Right ventricle myocardium superior (tissue), 1 donor: ENCODE measurements at places on chromosomes 2 and 18. TPM values are rescaled to one million over a fixed set of nuclear protein-coding genes. Genes with fewer than 3 reads are reported as not detected.

DNA sequence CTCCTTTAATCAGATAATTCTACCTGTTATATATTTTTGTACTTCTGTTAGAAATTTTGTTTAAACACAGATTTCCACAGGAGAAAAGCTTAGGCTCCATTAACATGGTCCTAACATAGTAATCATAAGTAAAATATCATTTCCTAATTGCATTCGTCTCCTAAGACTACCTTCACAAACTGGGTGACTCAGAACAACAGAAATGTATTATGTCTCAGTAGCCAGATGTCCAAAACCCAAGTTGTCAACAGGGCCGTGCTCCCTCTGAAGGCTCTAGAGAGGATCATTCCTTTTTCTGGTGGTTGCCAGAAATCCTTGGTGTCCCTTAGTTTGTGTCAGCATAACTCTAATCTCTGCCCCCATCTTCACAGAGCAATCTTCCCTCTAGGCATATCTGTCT is 5.4 kb downstream of the FBXO15 start:
- DNase-seq = no peak

DNA sequence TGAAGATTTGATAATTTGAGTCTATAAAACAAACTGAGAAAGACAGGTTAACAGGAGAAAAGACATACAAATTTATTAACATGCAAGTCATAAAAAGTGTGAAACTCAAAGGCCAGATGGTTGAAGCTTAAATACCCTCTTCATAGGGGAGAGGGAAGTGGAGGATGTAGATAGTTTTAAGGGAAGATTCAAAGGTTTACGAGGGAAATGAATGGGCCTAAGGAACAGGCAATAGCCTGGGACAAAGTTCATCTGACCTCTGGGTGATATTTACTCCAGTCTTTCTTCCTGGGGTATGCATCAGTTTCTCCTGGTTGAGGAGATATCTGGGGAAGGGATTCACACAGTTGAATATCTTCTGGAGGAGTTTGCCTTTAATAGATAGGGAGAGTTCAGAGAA is 215.0 kb upstream of the SP5 start:
- no peak for DNase-seq

DNA sequence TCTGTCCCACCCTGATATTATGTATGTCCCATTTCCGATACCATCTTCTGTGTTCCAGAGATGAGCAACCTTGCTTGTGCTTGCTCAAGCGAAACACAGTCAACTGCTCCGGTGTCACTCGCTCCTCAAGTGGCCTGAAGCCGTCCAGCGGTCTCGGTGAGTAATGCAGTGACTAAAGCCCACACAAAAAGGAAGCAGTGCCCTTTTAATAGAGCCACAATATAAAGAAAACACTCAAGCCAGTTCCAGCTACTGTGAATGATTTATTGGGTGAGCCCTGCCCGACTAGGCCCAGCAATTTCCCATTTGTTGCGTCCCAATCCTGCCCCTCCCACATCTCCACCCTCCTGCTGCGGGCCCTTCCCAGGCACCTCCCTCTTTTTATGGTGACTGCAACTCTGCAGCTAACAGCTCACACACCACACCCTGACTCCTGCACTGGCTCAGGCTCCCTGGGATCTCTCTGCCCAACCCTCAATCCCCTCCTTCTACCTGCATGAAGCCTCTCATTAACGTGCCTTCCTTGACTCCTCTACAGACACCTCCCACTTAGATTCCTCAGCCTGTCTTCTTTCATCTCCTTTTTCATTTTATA is 44.2 kb upstream of the DSC1 start:
- DNase-seq = peak; percentile 69

MYL12A gene
- total RNA-seq = 1,520 TPM

ZC3H6 gene
- 18.7 TPM for total RNA-seq

- DNase-seq = no peak
These were observed 110.1 kb upstream of the EML6 start for GRCh38 chr2:54613386-54613785.
